Occipital lobe (tissue), 3 donors: ENCODE measurements at places on chromosomes 4 and X. TPM values are rescaled to one million over a fixed set of nuclear protein-coding genes. Genes with fewer than 3 reads are reported as not detected.

HTR2C gene
- total RNA-seq: 0.31 TPM

EFHC2 gene
- 1.9 TPM for total RNA-seq

GRCh38 chr4:13329963-13330362, 154.2 kb downstream of the RAB28 start:
- no peak for DNase-seq

FGFBP2 gene
- total RNA-seq: not detected

DNA sequence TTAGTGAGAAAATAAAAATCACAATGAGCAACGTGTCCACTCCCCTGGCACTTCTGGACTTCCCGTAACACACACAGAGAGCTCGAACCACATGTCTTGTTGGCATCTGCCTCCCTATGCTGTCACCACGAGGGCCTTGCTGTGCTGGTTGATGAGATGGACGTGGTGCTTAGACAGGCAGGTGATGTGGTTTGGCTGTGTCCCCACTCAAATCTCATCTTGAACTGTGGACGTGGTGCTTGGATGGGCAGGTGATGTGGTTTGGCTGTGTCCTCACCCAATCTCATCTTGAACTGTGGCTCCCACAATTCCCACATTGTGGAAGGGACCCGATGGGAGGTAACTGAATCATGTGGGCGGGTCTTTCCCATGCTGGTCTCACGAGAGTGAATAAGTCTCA, 40.0 kb downstream of the FGFRL1 start:
- no peak for DNase-seq

MYOZ2 gene
- 0.62 TPM for total RNA-seq

GRCh38 chr4:74878323-74878722, 54.6 kb upstream of the PARM1 start:
- no peak for DNase-seq

BEX1 gene
- 103 TPM for total RNA-seq

- no peak for DNase-seq
Observed at GRCh38 chrX:13374364-13374763, 54.5 kb upstream of the ATXN3L start.
